NCI-H1930 (cell line): ENCODE measurements at places on chromosomes 7 and 10.

DNA sequence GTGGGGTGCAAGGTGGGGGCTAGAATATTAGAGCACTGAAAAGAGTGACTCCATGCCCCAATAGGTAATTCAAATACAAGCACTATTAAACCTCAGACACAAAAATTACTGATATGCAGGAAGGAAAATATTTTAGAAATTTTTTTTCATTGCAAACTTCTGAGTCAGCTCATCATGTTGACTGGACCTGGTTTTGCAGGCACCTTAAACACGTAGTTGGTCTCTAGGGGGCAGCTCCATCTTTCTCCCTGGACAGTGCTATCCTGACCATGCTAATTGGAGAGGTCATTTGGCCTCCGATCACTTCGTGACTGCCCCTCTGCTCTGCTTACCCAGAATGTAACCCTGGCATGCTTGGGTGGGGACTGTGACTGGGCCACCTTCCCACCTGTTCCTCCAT is 368.4 kb upstream of the MKI67 start:
- no peak for DNase-seq

DNA sequence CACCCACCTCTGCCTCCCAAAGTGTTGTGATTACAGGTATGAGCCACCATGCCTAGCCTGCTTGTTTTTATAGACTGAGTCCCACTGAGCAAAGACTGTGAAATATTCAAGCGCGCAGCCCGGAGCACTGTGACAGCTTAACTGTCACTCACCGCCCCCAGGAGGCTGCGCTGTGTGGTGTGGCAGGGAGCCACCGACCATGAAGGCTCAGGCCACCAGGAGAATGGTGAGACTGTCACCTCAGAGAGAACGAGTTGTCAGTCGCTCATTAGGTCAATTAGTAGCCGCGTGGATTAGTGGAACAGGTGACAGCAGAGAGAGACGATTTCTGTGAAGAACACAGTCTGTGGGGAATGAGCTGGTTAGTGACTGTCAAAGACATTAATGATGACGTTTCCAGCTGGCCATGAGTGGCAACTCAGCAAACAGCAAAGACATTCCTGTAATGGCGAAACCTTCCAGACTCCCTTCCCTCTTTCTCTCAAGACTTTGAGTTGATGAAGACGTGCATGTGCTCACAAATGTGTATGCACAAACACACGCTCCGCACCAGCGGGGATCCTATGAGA is 64.5 kb downstream of the CYCS start:
- DNase-seq, result no peak

- no peak for DNase-seq
Measured at GRCh38 chr10:97075421-97075820, 110.3 kb downstream of the SLIT1 start.

- DNase-seq, result no peak
Measured at GRCh38 chr7:109663806-109664205, 1094.1 kb downstream of the DNAJB9 start.

GRCh38 chr10:77636282-77636966 is 1.2 kb downstream of the KCNMA1 start:
- no peak for DNase-seq

GRCh38 chr10:73872190-73872710 is 2.1 kb downstream of the CAMK2G start:
- DNase-seq, result no peak

DNA sequence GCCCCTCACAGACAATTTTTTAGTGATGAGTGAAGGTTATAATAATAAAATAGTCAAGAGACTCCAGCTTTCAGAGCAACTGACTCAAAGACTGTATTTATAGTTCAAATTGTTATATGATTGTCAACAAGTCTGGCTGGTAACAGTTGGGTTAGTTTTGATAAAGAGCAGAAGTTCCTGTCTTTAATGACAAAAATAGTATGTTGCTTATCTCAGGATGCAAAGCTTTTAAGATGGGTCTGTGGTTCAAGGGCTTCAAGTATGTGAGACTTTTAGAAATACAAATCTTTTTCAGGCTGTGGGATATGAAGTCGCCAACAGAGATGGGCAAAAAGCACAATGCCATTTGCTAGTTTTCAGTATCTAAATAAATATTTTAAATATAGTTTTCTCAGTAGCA is 118.4 kb downstream of the ABCA13 start:
- DNase-seq, result no peak

- no peak for DNase-seq
Measured at GRCh38 chr10:1548596-1548995, 188.7 kb downstream of the ADARB2 start.
